SJSA1 (cell line): ENCODE measurements at places on chromosomes 5 and 9. TPM values are rescaled to one million over a fixed set of nuclear protein-coding genes. Genes with fewer than 3 reads are reported as not detected.

SMC2 gene
- 42.5 and 43.3 TPM in 2 replicates for total RNA-seq

FGF18 gene
- 0.21 TPM in 1 of 2 replicates, not detected in the other for total RNA-seq

NR4A3 gene
- 0.24 TPM in 1 of 2 replicates, not detected in the other for total RNA-seq

SLC6A7 gene
- total RNA-seq, result not detected in 2 replicates

DBH gene
- total RNA-seq, result not detected in 2 replicates

POU5F2 gene
- 0.26 and 0.34 TPM in 2 replicates for total RNA-seq

BARX1 gene
- total RNA-seq, result not detected in 2 replicates

EGFL7 gene
- 0.08 TPM in 1 of 2 replicates, not detected in the other for total RNA-seq

CYLC2 gene
- total RNA-seq, result not detected in 2 replicates

TMEM250 gene
- total RNA-seq, result 25.8 and 27.8 TPM in 2 replicates

MYOT gene
- total RNA-seq, result not detected in 2 replicates

ISL1 gene
- 0.71 TPM in 1 of 2 replicates, not detected in the other for total RNA-seq

ARL10 gene
- 2.4 and 2.5 TPM in 2 replicates for total RNA-seq

NPR2 gene
- 1.5 and 3.9 TPM in 2 replicates for total RNA-seq

CCNJL gene
- 12.9 and 14.9 TPM in 2 replicates for total RNA-seq

TAF1L gene
- total RNA-seq, result not detected in 2 replicates

WDR38 gene
- total RNA-seq, result not detected in 2 replicates

F12 gene
- total RNA-seq, result 0.74 and 3.9 TPM in 2 replicates

C1QTNF3 gene
- 0.24 TPM in 1 of 2 replicates, not detected in the other for total RNA-seq

FOXE1 gene
- total RNA-seq, result 3.1 and 4.7 TPM in 2 replicates

- H3K27me3 ChIP-seq, result no peaks in the 10 kb centered on the region
- no peaks in the 10 kb centered on the region for H3K4me1 ChIP-seq
- DNase-seq, result no peak
- H3K4me3 ChIP-seq, result no peak overlapping the region
These were observed 422.6 kb upstream of the CD180 start for GRCh38 chr5:67619235-67619634.

- no peak overlapping the region for H3K4me3 ChIP-seq
- no peak for DNase-seq
- peaks cover 30% of the 10 kb centered on the region for H3K27me3 ChIP-seq
- H3K27ac ChIP-seq, result no peak overlapping the region
- H3K4me1 ChIP-seq, result no peaks in the 10 kb centered on the region
These were observed 43.4 kb upstream of the FUBP3 start for GRCh38 chr9:130535818-130536521.

- H3K4me1 ChIP-seq, result no peaks in the 10 kb centered on the region
- no peaks in the 10 kb centered on the region for H3K36me3 ChIP-seq
- no peak for DNase-seq
- H3K27me3 ChIP-seq, result no peaks in the 10 kb centered on the region
- no peak overlapping the region for H3K27ac ChIP-seq
- H3K4me3 ChIP-seq, result no peak overlapping the region
These were observed 25.2 kb downstream of the ZCCHC9 start for GRCh38 chr5:81326554-81326953.

- H3K27ac ChIP-seq, result no peak overlapping the region
- no peaks in the 10 kb centered on the region for H3K36me3 ChIP-seq
- no peak for DNase-seq
- H3K4me3 ChIP-seq, result no peak overlapping the region
- no peaks in the 10 kb centered on the region for H3K27me3 ChIP-seq
- H3K4me1 ChIP-seq, result no peaks in the 10 kb centered on the region
These were observed 106.6 kb downstream of the COL23A1 start for GRCh38 chr5:178483620-178484019.

DNA sequence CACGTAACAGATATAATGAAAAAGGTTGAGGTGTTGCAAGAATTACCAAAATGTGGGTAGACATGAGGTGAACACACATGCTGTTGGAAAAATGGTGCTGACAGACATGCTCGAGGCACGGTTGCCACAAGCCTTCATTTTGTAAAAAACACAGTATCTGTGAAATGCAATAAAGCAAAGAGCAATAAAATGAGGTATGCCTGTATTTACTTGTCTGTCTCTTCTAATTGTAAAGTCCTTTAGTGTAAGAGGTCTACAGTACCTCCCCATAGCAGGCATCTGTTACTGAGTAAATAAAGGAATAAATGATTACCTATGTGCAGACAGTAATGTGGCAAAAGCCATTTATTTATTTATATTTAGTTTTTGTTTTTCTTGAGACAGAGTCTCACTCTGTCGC is 3.0 kb upstream of the CAST start:
- H3K27ac ChIP-seq, result no peak overlapping the region
- H3K4me3 ChIP-seq, result no peak overlapping the region
- peaks cover 76% of the 10 kb centered on the region for H3K4me1 ChIP-seq
- no peaks in the 10 kb centered on the region for H3K27me3 ChIP-seq
- peaks cover 9% of the 10 kb centered on the region for H3K36me3 ChIP-seq

GRCh38 chr9:33329979-33330378 is 39.7 kb downstream of the NFX1 start:
- no peak overlapping the region for H3K4me3 ChIP-seq
- peak; percentile 7 for DNase-seq
- H3K27ac ChIP-seq, result peak overlapping the region; percentile 69
- H3K27me3 ChIP-seq, result no peaks in the 10 kb centered on the region

DNA sequence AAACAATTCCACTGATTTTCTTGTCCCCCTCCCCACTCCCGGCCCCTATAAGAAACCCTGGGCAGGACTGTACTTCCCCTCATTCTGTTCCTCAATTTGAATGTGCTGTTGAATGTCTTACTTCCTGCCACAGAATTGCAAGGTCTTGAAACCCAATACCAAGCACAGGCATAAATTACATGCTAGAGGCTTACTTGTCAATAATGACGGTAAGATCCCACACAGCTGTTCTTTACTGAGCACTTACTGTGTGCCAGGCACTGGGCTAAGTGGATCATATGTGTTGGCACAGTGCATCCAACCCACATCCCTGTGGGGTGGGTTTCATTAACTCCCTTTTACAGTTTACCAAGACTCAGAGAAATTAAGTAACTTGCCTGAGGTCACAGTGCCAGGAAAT is 63.4 kb downstream of the MVB12B start:
- no peak overlapping the region; the same call in 1 of the 2 replicates for H3K27ac ChIP-seq
- peaks cover 57% of the 10 kb centered on the region for H3K4me1 ChIP-seq
- DNase-seq, result no peak
- H3K4me3 ChIP-seq, result no peak overlapping the region
- H3K36me3 ChIP-seq, result peaks cover 35% of the 10 kb centered on the region

- no peaks in the 10 kb centered on the region for H3K27me3 ChIP-seq
- peak overlapping the region; percentile 93 for H3K27ac ChIP-seq
- DNase-seq, result peak; percentile 51
- H3K4me3 ChIP-seq, result no peak overlapping the region
- peaks cover 47% of the 10 kb centered on the region for H3K4me1 ChIP-seq
These were observed 209.5 kb upstream of the S1PR3 start for GRCh38 chr9:88781628-88782391.

GRCh38 chr9:17064558-17064957 is 70.3 kb upstream of the CNTLN start:
- H3K27me3 ChIP-seq, result no peaks in the 10 kb centered on the region
- no peak for DNase-seq
- no peak overlapping the region for H3K4me3 ChIP-seq
- no peaks in the 10 kb centered on the region for H3K36me3 ChIP-seq
- no peaks in the 10 kb centered on the region for H3K4me1 ChIP-seq
- no peak overlapping the region for H3K27ac ChIP-seq

DNA sequence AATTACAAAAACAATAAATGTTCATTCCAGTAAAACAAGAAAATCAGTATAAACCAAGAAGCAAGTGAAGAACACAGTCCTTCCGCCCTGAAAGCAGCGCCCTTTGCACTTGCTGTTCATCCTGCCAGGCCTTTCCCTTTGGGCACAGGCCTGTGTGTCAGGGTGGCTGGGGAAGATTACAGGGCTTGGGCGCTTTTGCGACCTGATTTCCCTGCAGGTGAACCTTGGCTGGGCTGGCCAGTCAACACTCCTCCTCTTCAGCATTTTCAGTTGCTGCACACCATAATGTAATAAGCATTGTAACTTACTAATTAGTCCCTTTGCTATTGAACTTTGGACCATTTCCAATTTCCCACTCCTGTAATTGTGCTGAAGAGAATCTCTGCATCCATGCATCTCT is 38.6 kb upstream of the TDRD7 start:
- H3K4me3 ChIP-seq, result no peak overlapping the region
- H3K4me1 ChIP-seq, result no peaks in the 10 kb centered on the region
- no peak for DNase-seq
- no peak overlapping the region for H3K27ac ChIP-seq

GRCh38 chr5:81530919-81531318 is 137.0 kb upstream of the ACOT12 start:
- no peaks in the 10 kb centered on the region for H3K27me3 ChIP-seq
- H3K36me3 ChIP-seq, result no peaks in the 10 kb centered on the region
- H3K27ac ChIP-seq, result no peak overlapping the region

- peak overlapping the region; percentile 75; the same call in 1 of the 2 replicates for H3K27ac ChIP-seq
- no peak overlapping the region for H3K4me3 ChIP-seq
- H3K27me3 ChIP-seq, result no peaks in the 10 kb centered on the region
These were observed 231.7 kb downstream of the ARHGAP26 start for GRCh38 chr5:143001764-143002351.

DNA sequence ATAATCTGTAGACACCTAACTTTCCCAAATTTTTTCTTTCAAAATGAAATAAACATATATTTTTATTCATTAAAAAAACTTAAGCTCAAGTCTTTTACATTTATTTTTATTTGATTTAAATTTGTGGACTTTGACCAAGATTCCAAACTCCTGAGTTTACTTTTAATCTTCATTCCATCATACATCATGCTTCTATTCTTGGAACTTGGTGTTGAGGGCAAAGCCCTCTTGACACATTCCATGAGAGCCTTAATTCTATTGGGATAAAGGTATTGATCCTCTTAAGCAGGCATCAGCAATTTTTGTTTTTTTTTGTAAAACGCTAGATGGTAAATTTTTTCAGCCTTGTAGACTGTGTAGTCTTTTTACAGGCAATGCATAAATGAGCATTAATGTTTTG is 53.6 kb downstream of the FBXO4 start:
- DNase-seq, result no peak
- H3K4me3 ChIP-seq, result no peak overlapping the region
- no peaks in the 10 kb centered on the region for H3K27me3 ChIP-seq

DNA sequence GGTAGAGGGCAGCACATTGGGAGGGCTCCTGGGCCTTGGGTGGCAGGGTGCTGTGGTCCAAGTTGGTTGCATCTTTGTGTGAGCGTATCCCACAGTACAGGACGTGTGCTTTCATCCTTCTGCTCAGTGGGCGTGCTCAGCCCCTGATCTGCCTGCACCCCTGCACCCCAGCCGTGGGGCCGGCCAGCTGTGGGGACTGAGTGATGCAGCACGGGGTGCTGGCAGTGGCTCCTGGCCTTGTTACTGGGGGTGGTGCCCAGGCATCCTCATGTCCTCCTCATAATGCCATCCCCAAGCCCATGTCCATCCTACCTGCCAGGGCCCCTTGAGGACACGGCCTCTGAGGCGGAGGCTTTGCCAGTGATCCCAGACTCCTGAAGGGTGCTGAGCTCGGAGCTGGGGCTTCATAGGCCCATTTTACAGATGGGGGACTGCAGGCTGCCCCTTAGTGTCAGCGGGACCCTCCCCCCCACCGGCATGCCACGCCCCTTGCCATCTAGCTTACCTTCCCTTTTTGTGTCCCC is 100.7 kb downstream of the PHF2 start:
- H3K27me3 ChIP-seq, result no peaks in the 10 kb centered on the region
- no peak overlapping the region for H3K4me3 ChIP-seq
- no peak overlapping the region for H3K27ac ChIP-seq
- DNase-seq, result no peak
- H3K4me1 ChIP-seq, result no peaks in the 10 kb centered on the region

DNA sequence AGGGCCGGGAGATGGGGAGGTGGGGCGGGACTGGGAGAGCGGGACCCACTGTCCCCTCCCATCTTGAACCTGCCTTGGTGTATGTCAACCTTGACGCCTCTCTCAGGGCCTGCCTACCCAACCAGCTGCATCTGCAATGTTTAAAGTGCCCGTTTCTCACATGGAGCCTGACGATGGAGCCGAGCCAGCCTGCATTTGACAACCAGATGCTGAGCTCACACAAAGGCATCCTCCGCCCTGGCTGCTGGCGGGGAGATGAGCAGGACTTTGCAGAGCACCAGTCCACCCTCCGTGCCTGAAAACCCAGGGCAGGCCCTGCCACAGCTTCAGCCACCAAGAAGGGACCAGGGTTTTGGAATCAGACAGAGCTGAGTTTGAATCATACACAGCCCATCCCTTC is 141.1 kb upstream of the SMIM23 start:
- H3K4me3 ChIP-seq, result no peak overlapping the region
- peak overlapping the region; percentile 58 for H3K27ac ChIP-seq
- no peaks in the 10 kb centered on the region for H3K27me3 ChIP-seq
- no peaks in the 10 kb centered on the region for H3K36me3 ChIP-seq
- no peak for DNase-seq
- peaks cover 74% of the 10 kb centered on the region for H3K4me1 ChIP-seq

DNA sequence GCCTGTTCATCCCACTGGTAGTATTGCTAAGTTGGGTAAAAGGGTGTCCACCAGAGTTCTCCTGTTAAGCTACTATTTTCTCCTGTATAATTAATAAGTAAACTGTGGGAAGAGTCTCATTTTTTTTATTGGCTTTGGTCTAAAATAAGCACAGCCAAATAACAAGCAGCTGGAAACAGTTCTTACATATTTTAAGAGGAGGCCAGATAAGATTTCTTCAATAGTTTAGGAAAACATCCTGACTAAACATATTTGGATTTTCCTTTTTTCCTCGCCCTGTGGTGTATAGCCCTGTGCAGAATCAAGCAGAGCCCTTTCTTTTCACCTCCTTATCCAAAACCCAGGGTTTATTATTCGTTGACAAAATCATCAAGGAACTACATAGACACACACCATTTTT is 122.2 kb upstream of the ZNF608 start:
- no peaks in the 10 kb centered on the region for H3K27me3 ChIP-seq
- no peak overlapping the region for H3K4me3 ChIP-seq
- H3K27ac ChIP-seq, result no peak overlapping the region
- no peak for DNase-seq

GRCh38 chr5:20618340-20618739 is 630.3 kb upstream of the CDH18 start:
- no peaks in the 10 kb centered on the region for H3K27me3 ChIP-seq
- H3K27ac ChIP-seq, result no peak overlapping the region
- DNase-seq, result no peak

DNA sequence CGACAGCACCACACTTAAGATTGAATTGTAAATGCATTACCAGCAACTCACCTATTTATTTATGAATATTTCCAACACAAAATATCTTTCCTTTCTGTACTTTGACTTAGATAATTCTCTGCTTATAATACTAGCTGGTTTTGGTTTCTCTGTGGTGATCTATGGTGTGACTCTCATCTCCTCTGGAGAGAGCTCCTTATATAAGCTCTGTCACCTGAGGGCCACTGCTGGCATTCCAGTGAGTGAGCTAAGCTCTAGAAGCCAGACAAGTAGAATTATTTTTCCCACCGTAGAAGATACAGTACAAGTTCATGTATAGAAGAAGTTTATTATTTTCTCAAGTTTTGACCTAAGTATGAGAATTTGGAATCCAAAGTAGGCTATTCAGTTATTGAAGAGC is 111.5 kb downstream of the CDC42SE2 start:
- no peak overlapping the region for H3K27ac ChIP-seq
- H3K27me3 ChIP-seq, result no peaks in the 10 kb centered on the region
- H3K4me1 ChIP-seq, result peaks cover 39% of the 10 kb centered on the region
- no peak overlapping the region for H3K4me3 ChIP-seq

GRCh38 chr5:155091768-155092717 is 78.5 kb downstream of the KIF4B start:
- H3K27me3 ChIP-seq, result no peaks in the 10 kb centered on the region
- no peak overlapping the region for H3K27ac ChIP-seq
- no peak overlapping the region for H3K4me3 ChIP-seq

- H3K27ac ChIP-seq, result no peak overlapping the region
- no peak overlapping the region for H3K4me3 ChIP-seq
- H3K4me1 ChIP-seq, result no peaks in the 10 kb centered on the region
These were observed 147.9 kb downstream of the PLPPR1 start for GRCh38 chr9:101176384-101176783.

GRCh38 chr5:119396030-119396664 is 40.3 kb downstream of the TNFAIP8 start:
- no peaks in the 10 kb centered on the region for H3K27me3 ChIP-seq
- H3K27ac ChIP-seq, result no peak overlapping the region
- H3K4me3 ChIP-seq, result no peak overlapping the region
- DNase-seq, result no peak
